IgD-negative memory B cell (primary cell): ENCODE measurements at places on chromosomes 16 and 17. TPM values are rescaled to one million over a fixed set of nuclear protein-coding genes. Genes with fewer than 3 reads are reported as not detected.

KIF19 gene
- polyA plus RNA-seq, result 0.33 TPM

PPL gene
- 0.55 TPM for polyA plus RNA-seq

ZNF624 gene
- 3.9 TPM for polyA plus RNA-seq

TBC1D3L gene
- polyA plus RNA-seq, result 3.1 TPM

TAT gene
- not detected for polyA plus RNA-seq

CHST6 gene
- 0.13 TPM for polyA plus RNA-seq

PARD6A gene
- 18.5 TPM for polyA plus RNA-seq

CBFA2T3 gene
- polyA plus RNA-seq, result 38.8 TPM

CHST4 gene
- polyA plus RNA-seq, result not detected

NPB gene
- polyA plus RNA-seq, result not detected

TBC1D3D gene
- polyA plus RNA-seq, result not detected
